Activated B cell treated with CpG ODN at 0.5 μM for 24 hours (primary cell): ENCODE measurements at places on chromosomes 3 and 15.

- H3K36me3 ChIP-seq: no peaks in the 10 kb centered on the region
- DNase-seq: no peak
- H3K27me3 ChIP-seq: peaks cover 9% of the 10 kb centered on the region
- no peak overlapping the region for H3K4me3 ChIP-seq
- H3K27ac ChIP-seq: no peak overlapping the region
These were observed 158.5 kb upstream of the PFN2 start for GRCh38 chr3:150129166-150129565.

GRCh38 chr3:50189274-50189673, 2.1 kb upstream of the GNAT1 start:
- no peak overlapping the region for H3K27ac ChIP-seq
- no peak for DNase-seq
- no peak overlapping the region for H3K4me3 ChIP-seq
- H3K27me3 ChIP-seq: peaks cover 5% of the 10 kb centered on the region

- H3K27ac ChIP-seq: no peak overlapping the region
- no peaks in the 10 kb centered on the region for H3K36me3 ChIP-seq
- DNase-seq: no peak
- H3K4me3 ChIP-seq: no peak overlapping the region
- H3K4me1 ChIP-seq: peaks cover 13% of the 10 kb centered on the region
- H3K27me3 ChIP-seq: no peaks in the 10 kb centered on the region
These were observed 38.6 kb downstream of the TKT start for GRCh38 chr3:53217175-53217574.

- no peaks in the 10 kb centered on the region for H3K27me3 ChIP-seq
- peak overlapping the region; percentile 64 for H3K4me3 ChIP-seq
- DNase-seq: no peak
- peaks cover 15% of the 10 kb centered on the region for H3K36me3 ChIP-seq
- peak overlapping the region; percentile 38 for H3K27ac ChIP-seq
These were observed 14.0 kb downstream of the VPS13C start for GRCh38 chr15:62046078-62046743.

DNA sequence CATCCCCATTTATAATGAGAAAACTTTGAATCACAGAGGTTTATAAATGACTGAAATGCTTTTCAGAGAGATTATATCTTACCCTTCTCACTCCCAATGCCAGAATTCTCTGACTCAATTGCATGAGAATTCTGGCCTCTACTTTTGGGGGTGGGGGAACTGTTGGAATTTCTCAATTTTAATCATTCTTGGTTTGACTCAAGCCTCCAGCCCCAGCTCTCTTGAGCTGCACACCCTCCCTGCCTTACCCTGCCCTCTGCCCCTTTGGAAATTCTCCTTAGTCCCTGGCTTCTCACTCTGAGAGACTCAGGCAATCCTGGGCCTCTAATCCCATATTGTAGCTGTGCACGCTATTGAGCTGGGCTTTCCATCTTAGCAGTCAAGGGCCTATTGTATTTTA, 44.2 kb downstream of the ZNF589 start:
- peaks cover 20% of the 10 kb centered on the region for H3K36me3 ChIP-seq
- no peaks in the 10 kb centered on the region for H3K27me3 ChIP-seq
- no peak overlapping the region for H3K4me3 ChIP-seq
- no peaks in the 10 kb centered on the region for H3K4me1 ChIP-seq
- H3K27ac ChIP-seq: no peak overlapping the region

- H3K27me3 ChIP-seq: no peaks in the 10 kb centered on the region
- no peak for DNase-seq
- no peak overlapping the region for H3K27ac ChIP-seq
These were observed 11.7 kb downstream of the SLC25A36 start for GRCh38 chr3:140953028-140953960.

DNA sequence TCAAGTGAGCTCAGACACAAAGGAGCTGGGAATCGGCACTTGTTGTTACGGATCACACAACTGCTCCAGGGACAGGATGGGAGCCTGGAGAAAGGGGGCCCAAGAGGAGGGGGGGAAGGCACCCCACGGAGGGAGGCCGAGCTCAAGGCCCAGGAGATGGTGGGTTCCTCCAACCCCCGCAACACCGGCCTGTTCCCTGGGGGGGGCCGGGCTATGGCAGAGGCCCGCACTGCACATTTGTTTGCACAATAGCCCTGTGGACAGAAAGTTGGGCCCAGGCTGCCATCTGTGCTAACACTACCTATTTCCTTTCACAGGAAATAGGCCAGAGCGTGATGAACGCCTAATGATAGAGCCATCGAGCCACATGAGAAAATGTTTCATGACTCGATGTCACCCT, 147.1 kb downstream of the NSMCE3 start:
- H3K4me1 ChIP-seq: no peaks in the 10 kb centered on the region
- no peaks in the 10 kb centered on the region for H3K27me3 ChIP-seq
- DNase-seq: no peak
- no peak overlapping the region for H3K4me3 ChIP-seq

GRCh38 chr15:75721480-75721922, 8.9 kb upstream of the CSPG4 start:
- no peaks in the 10 kb centered on the region for H3K36me3 ChIP-seq
- no peak overlapping the region for H3K27ac ChIP-seq
- H3K4me1 ChIP-seq: peaks cover 14% of the 10 kb centered on the region
- DNase-seq: no peak
